ENCODE measurements at places on chromosomes 7 and 10. TPM values are rescaled to one million over a fixed set of nuclear protein-coding genes. Genes with fewer than 3 reads are reported as not detected.

Gene VSTM2A
- not detected for total RNA-seq

Gene MMP21
- total RNA-seq: 0.24 TPM

Gene MSMB
- not detected for total RNA-seq

Gene PLXDC2
- 0.10 TPM for total RNA-seq

Gene HSPA14
- total RNA-seq: 23.2 TPM

Gene PNLIPRP1
- not detected for total RNA-seq

Gene TRIM56
- total RNA-seq: 73.7 TPM

Gene STOX1
- total RNA-seq: 0.37 TPM

Gene FRAT1
- total RNA-seq: 4.8 TPM

Gene CNNM2
- 8.6 TPM for total RNA-seq

Gene PNLIPRP3
- not detected for total RNA-seq

Gene LBX1
- not detected for total RNA-seq

Gene SEC23IP
- total RNA-seq: 82.8 TPM

Gene TMEM229A
- not detected for total RNA-seq

Gene NKX1-2
- total RNA-seq: not detected

Gene ALOX5
- total RNA-seq: 29.6 TPM

Gene POLR2J3
- 67.8 TPM for total RNA-seq

Gene LIMK1
- 19.5 TPM for total RNA-seq

Gene CCDC201
- total RNA-seq: not detected

Gene SLC16A9
- total RNA-seq: 2.9 TPM

Gene SLC29A4
- total RNA-seq: 0.12 TPM

Gene FAM25A
- not detected for total RNA-seq

Gene SAMD9
- total RNA-seq: 59.5 TPM

Gene RAB11FIP2
- 16.6 TPM for total RNA-seq

Gene FZD8
- total RNA-seq: 0.29 TPM

Gene HOXA6
- not detected for total RNA-seq

Gene PDE6C
- not detected for total RNA-seq

Gene CYP2W1
- not detected for total RNA-seq

Gene PDE1C
- total RNA-seq: not detected

Gene ZNF107
- total RNA-seq: 17.5 TPM

Gene DOCK1
- 0.73 TPM for total RNA-seq

Gene HMX3
- total RNA-seq: not detected

Gene DRGX
- total RNA-seq: not detected

Gene PDCD11
- total RNA-seq: 61.4 TPM

Gene SFRP4
- total RNA-seq: not detected

Gene ZP3
- 6.6 TPM for total RNA-seq

Gene GPR85
- total RNA-seq: not detected

Gene OR2F1
- not detected for total RNA-seq

Gene RSPH10B2
- total RNA-seq: 0.66 TPM

Gene DEPP1
- total RNA-seq: 4.4 TPM

Gene ITIH2
- total RNA-seq: not detected

Gene CCNY
- total RNA-seq: 55.3 TPM

Gene PARD3
- 0.93 TPM for total RNA-seq

All from T-helper 1 cell treated with Interleukin-12 subunit alpha and Interleukin-12 subunit beta and Interleukin-4 antibody, amounts not matched to agents 30 ng/mL and 1 ng/mL, for 36 hours (primary cell).